Osteoblast (primary cell): ENCODE measurements at places on chromosomes 11 and 22.

- DNase-seq: peak; percentile 63
Observed at GRCh38 chr11:2580571-2581001, 119.2 kb downstream of the KCNQ1OT1 start.

DNA sequence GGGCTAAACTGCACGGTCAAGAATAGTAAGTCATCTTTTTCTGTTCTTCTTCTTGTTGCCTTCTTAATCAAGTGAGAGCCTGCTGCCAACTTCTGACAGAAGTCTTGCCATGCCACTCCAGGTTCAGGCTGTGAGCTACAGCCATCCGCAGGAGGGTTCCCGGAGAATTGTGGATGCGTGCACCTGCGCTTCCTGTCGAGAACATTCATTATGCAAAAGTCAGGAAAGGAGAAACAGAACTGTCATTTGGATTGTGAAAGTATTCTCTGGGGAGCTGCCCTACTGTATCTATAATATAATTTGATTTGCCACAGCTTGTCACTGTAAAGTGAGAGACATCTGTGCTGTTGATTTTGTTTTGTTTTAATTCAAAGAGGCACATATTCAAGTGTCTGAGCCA is 12.3 kb downstream of the IL17RA start:
- no peak for DNase-seq

DNA sequence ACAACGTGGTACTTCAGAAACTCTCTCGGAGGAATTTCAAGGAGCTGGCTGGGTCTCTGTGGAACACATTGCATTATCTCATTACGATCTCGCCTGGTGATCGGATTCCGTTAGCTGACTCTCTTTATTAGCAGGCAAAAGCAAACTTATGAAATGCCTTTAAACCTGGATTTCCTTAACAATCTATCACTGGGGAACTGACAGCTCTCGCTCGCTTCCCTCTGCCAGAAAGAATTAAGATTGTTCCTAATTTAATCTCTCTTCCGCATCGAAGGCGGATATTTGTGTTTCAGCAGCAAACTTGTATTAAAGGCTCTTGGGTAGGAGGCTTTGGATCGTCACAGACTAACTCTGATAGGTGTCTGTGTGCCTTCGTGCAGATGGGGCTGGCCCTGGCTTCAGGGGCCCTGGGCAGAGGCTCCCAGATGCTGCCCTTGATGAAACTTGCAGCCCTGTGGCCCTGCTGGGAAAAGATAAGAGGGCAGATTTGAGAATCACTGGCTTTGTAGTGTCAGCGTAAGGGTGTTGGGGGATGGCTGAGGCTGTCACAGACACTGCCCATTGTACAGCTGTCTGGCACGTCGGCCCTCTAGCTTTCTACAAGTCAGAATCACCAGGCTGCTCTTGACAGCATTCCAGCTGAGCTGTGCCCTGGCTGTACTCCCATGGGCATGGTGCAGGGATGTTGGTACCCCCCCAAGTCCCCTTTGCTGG is 162.2 kb upstream of the NECTIN1 start:
- no peak for DNase-seq

DNA sequence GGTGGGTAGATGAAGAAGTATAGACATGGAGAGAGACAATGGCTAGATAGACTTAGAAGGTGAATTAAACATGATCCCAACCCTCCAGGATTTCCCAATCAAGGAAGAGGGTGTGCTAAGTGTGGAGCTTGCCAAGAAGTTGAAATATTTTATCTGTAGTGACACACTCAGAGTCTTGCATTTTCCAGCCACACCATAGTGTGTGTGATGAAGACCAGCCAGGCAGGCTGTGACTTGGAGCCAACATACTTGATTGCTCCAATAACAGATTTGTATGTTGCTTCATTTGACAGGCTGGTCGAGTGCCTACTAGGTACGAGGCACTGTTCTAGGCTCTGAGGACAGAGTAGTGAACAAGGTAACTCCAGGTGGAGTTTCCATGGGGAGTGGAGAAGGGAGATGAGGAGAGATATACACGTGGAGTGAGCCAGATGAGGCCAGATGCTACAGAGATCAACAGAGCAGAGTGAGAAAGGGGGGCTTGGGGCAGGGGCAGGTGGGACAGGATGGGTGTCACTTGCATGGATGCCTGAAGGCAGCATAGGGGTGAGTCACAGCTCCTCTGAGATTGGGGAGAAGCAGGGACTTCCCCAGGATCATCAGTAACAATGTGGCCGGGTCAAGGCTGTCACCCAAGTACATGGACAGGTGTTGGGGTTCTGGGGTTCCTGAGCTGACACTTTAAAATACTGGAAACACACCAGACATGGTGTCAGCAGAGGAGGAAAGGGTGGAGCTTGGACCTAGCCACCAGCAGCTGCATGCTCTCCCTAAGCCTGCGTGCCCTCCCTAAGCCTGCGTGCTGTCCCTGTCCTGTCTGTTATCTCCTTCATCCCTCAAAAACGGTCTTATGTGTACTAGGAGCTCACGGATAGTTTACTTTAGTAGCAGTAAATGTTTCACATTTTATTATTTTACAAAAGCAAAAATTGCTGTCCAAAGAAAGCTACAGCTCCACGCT is 23.6 kb downstream of the PDGFB start:
- DNase-seq: peak; percentile 51

DNA sequence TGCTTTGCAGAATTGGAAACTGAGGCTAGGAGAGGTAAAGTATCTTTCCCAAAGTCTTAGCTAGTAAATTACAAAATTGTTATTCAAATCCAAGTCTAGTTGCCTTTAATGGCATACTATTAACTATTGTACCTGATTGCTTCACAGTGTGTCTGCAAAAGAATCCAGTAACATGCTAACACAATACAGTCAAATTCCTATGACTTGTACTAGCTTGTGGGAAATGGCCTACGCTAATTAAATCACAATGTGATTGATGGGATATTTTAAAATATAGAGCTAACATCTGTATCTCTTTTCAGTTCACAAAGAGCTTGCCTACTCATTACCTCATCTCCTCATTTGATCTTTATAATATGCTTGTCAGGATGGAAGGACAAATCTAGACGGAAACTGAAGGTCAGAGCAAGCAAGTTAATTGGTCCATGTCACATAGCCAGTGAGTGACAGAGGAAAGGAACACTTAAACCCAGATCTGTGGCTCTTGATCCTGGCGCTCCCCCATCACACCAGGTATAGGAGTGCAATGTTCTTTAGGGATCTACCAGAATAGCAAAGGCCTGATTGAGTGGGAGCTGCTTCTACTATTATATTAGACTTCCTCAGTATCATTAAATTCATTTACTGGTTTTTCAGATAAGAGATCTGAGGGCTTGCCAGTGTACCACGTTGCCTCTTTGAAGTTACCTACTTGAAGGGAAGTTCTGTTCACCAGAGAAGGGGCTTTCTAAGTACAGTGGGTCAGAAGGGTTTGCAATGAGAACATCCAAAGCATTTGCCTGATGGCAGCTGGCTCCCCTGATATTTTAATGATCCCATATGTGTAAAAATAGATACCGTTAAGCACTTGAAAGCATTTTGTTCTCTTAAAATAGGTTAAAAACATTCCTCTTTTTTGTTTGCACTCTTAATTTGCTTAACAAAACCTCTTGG is 213.6 kb upstream of the SESN3 start:
- no peak for DNase-seq

- peak; percentile 89 for DNase-seq
Observed at GRCh38 chr11:1549338-1550330, 22.4 kb downstream of the DUSP8 start.

- no peak for DNase-seq
Observed at GRCh38 chr11:110061296-110061695, 31.9 kb upstream of the ZC3H12C start.

- no peak for DNase-seq
Observed at GRCh38 chr11:27394781-27395228, 31.8 kb upstream of the CCDC34 start.

DNA sequence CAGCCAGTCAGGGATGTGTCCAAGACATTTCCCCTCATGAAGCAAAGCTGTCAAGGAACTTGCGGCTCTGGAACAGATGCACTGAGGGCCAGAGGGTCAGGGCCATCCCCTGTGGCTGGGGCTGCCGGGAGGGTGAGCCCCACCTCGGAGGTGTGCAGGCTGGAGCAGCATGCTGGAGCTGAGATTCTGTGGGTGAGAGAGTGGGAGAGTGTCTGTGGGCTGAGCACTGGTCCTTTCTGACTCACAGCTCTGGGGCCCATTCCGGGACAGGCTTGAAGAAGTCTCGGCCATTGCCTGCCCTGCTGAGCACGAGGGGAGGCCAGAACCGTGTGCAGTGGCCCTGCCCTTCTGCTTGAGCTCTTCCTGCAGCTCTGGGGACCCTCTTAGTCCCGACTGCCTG is 2.1 kb downstream of the OMP start:
- DNase-seq: peak; percentile 96

GRCh38 chr11:11740073-11740702 is 101.6 kb upstream of the USP47 start:
- no peak for DNase-seq

- no peak for DNase-seq
Observed at GRCh38 chr11:16311831-16312230, 44.5 kb downstream of the SOX6 start.

- DNase-seq: no peak
Observed at GRCh38 chr11:114230031-114230704, 66.0 kb upstream of the NNMT start.
